ENCODE measurements at places on chromosomes 3 and 15.

- DNase-seq: no peak
These were observed 150.6 kb upstream of the ROPN1 start for GRCh38 chr3:124142389-124142970.

DNA sequence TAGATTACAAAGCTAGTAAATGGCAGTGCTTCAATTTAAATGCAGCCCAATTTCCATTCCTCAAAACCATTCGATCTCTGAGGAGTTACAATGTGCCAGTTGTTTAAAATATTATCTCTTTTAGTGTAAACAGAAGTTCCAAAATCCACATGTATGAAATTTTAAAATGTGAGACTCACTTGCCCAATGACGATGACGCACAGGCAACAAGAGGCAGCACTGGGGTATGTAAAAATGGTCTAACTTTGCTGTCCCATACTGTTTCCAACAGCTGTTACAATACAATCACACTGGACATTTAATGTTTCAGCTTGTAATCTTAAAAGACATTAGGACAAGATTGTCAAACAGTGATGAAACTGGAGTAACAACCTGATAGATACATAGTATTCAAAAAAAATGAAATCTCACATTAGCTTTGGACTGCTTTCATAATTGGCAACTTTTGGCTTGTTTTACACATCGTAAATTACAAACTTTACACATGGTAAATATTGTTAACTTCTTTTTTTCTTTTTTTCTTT is 12.2 kb downstream of the SLTM start:
- no peak for DNase-seq

GRCh38 chr3:30618526-30618925 is 12.1 kb downstream of the TGFBR2 start:
- DNase-seq: no peak

DNA sequence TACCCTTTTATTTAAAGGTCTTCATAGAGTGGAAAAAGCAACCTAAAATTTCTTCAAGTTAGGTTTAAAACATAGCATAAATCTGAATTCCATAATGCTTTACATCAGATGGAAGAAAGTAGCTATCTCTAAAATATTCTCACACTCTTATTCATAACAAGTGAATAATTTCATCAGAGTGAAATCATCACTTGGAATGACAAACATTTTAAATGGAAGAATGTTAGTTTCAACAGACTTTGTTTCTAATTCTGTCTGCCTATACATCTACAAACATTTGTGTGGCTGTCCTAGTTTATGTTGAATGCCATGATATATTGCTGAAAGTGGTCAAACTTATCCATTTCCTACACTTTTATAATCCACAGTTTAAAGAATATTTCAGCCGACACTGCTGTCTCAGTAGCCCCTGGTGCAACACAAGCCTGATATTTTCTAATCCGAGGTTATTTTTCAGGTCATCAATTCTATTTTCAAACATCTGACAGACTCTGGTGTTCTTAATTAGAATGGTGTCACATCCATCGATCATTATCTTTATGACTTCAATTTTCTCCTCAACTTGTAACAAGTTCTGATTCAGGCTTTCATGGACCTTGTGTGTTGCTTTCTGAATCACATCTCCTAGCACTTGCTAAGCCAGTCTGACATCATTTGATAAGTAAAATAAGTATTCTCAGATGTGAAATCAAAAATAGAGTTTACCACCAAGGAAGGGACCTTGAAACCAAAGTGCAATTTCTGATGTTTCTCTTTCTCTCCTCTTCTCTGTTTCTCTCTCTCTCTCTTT is 17.1 kb upstream of the CNTN3 start:
- no peak for DNase-seq

- no peak for DNase-seq
These were observed 60.1 kb downstream of the SUMF1 start for GRCh38 chr3:4406746-4407568.

DNA sequence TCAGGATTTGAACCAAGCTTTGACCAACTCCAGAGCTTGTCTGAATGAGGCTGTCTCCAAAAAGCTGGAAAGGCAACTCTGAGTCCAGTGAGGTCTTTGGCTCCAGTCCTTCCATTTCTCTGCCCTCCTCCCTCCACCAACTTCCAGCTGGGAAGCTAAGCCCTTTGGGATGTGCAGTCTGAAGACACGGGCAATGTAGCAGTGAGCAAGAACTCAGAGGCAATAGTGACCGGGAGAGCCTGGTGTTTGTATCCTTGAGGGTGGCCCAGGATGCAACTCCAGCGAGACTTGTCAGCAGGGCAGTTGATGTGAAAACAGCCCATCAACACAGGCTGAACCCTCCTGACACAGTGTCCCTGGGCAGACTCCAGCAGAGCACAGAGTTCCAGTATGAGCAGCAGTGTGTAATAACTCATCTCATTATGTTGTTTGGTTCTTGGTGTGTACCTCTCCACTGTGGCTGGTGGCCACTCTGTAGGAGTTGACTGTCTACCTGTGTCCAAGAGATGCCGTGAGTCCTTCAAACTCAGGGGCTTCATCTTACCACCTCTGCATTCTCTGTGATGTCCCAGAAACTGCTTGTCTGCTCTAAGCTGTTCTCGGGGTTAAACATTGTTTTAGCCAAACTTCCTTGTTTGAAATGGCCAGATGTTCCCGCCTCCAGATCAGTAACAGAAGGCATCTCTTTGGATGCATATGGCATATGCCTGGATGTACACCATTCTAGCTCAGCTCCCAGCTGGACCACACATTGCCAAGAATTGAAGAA is 6.6 kb downstream of the CDCP1 start:
- DNase-seq: no peak

GRCh38 chr3:187733371-187733770 is 11.9 kb downstream of the BCL6 start:
- no peak for DNase-seq

- DNase-seq: no peak
These were observed 61.8 kb upstream of the ATP13A3 start for GRCh38 chr3:194548346-194549321.

GRCh38 chr15:50675535-50676144 is 11.0 kb downstream of the TRPM7 start:
- DNase-seq: no peak

- no peak for DNase-seq
These were observed 33.0 kb downstream of the ANP32A start for GRCh38 chr15:68787609-68788263.
